GM23338 (cell line): ENCODE measurements at places on chromosomes 13 and 19. TPM values are rescaled to one million over a fixed set of nuclear protein-coding genes. Genes with fewer than 3 reads are reported as not detected.

DNA sequence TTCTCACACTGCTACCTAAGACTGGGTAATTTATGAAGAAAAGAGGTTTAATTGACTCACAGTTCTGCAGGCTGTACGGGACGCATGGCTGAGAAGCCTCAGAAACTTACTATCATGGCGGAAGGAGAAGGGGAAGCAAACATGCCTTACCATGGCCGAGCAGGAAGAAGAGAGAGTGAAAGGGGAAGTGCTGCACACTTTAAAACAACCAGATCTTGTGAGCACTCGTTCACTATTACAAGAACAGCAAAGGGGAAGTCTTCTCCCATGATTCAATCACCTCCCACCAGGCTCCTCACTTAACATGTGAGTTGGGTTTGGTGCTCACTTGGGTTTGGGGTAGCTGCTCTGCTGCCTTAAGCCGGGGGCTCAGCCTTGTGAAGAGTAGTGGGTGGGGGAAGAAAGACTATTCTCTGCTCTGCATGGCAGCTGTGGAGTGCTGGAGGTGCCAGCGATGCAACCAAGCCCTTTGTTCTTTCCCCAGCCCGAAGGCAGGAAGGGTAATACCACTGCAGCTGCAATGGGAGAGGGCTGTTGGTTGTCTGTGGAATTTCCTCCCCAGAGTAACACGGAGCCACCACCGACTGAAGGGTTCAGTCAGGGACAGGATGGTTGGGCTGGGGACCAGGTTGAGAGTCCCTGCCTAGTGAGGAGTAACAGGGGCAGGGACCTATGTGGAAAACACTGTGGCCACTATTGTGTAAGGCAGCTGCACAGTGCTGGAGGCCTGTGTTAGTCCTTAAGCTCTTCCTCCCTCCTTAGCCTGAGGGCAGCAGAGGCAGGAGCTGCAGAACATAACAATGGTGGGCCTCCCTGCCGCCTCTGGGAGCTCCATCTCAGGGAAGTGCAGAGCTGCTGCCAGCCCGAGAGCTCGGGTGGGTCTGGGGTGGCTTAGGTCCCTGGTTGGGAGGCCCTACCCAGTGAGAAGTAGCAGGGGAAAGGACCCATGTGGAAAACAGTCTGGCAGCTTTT is 1262.5 kb downstream of the EFNB2 start:
- DNase-seq, result no peak

The C3 gene
- polyA plus RNA-seq, result 5.1 and 7.5 TPM in 2 replicates

DNA sequence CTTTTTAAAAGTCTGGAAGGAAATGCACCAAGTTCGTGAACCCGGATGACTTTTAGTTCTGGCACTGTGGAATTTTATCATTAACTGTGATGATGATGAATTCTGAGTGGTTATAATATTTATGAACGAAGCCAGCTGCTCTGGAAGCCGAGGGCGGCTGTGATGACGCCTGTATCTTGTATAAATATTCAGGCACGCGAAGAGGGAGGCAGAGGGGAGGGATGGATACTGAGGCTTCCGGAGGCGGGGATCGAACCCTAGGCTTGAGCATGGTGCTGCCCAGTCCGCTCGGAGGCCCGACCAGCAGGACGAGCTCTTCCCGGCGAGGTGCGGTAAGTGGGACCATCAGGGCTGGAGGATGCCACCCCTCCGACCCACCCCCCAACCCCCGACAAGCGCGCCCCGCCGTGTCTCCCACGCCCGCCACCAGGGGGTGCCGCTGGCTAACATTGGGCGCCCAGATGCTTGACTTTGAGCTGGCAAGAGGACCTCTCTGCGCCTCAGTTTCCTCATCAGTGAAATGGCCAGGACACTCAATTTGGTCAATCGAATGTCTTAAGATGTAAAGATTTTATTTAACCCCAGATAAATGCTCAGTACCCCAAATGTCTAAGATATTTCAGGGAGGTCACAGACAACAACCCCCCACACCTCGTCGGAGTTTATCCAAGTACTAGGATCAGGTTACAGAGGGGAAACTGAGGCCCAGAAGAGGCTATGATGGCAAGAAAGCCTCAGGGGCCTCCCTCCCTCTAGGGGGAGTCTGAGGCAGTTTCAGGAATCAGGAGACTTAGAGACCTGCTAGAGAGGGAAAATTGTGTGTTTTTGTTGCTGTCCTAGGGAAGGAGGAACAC is 4.5 kb upstream of the RAB3A start:
- DNase-seq, result peak; percentile 80

DNA sequence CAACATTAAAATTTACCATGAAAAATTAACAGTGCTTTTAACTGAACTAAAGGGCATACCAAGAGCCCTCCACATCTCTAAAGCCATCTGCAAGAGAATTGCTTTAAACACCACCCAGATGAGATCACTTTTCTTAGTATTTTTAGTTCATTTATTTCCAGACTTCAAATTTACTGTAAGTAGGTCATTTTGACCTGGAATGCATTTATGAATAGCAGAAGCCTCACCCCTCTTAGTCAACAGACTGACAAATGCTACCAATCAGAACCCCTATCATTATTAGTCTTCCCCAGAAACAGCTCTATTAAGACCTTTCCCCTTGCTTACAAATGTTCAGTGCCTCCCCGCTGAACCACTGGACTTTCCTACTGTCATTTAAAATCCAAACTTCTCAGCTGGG is 27.3 kb downstream of the RUBCNL start:
- DNase-seq, result no peak

- no peak for DNase-seq
Observed at GRCh38 chr19:57057036-57057686, 62.6 kb upstream of the USP29 start.

- no peak for DNase-seq
Observed at GRCh38 chr13:75021151-75021550, 460.8 kb downstream of the TBC1D4 start.

DNA sequence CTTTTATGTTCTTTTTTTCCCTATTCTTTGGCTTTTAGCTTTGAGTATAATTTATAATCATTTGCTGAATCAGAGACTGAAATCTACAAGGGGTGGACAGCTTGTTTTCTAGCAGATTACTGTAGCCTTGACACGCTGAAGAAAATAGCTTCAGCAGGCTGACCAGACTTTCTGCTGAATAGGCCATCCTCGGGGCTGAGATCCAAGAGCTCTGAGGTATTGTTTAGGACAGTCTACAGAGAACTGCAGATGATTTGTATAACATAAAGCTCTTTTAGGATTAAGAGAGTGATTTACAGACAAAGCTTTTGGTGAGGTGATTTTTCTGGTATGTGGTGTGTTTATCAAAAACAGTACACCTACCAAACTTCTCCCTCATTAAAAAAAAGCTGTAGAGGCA is 16.8 kb downstream of the POLR1D start:
- DNase-seq, result no peak

GRCh38 chr19:51525651-51526050 is 5.8 kb downstream of the SIGLEC6 start:
- DNase-seq, result no peak

The FFAR2 gene
- polyA plus RNA-seq, result not detected in 2 replicates

GRCh38 chr19:45643024-45643926 is 4.1 kb upstream of the EML2 start:
- DNase-seq, result peak; percentile 92

- no peak for DNase-seq
Observed at GRCh38 chr19:709965-710571, 1.3 kb downstream of the PALM start.

DNA sequence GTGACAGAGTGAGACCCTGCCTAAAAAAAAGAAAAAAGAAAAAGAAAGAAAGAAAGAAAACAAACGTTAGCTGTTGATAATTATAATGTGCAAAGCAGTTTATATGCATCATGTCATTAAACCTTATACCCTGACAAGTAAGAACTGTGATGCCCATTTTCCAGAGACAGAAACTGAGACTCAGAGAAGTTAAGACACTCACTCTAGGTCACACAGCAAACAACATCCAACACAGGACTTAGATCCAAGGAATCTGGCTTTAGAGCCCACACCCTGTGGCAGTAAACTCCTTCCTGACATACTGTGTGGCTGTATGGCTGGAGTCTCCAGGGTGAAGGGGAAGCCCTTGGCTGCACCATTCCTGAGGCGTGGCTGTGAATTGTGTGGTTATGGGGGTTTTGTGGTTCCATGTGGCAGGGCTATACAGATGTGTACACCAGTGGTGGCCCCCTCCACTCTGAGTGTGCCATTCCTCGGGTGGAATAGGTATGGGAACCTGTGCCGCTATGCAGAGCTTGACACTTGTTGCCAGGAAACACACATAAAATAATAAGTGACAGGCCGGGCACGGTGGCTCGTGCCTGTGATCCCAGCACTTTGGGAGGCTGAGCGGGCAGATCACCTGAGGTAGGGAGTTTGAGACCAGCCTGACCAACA is 15.6 kb downstream of the AXL start:
- no peak for DNase-seq

DNA sequence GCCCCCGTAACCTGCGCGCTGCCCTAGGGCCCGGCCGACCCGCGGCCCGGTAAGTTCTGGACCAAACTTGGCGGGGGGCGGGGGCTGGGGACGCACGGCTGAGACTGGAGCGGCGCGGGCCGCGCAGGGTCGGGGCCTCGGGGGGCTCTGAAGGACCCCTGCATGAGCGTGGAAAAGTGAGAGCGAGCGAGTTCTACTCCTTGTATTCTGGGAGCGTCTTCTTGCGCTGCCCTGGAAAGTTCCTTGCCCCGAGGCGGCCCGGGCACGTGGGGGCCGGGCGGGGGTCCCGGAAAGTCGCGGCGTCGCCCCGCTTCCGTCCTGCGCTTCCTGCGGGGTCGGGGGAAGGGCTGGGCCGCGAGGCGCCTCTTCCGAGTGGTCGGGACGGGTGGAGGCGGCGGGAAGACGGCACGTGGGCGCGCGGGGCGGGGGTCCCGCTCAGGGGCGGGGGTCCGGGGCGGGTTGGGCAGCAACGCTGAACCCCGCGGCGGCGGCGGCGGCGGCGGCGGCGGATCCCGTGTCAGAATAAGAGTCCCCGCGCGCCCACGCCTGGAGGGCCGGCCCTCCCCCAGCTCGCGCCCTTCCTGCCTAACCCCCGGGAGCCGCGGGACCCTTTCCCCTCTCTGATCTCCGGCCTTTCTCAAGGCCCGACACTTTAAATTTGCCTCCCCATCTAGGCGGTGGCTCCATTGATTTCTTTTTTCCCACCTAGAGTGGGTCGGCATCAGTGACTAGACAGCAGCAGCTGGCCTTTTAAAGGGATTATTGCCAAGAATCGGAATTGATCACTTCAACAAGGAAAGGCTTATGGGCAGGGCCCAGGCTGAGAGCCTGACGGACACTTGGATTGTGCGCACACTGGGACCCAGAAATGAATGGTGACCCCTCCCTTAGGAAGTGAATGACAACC is 749 bp downstream of the GATAD2A start:
- peak; percentile 83 for DNase-seq

The RETN gene
- not detected in 2 replicates for polyA plus RNA-seq

The PABPC3 gene
- 0.42 and 0.55 TPM in 2 replicates for polyA plus RNA-seq

The ARHGEF18 gene
- polyA plus RNA-seq, result 12.8 and 14.6 TPM in 2 replicates

The GRIN3B gene
- 0.11 and 0.28 TPM in 2 replicates for polyA plus RNA-seq

The LGALS4 gene
- polyA plus RNA-seq, result not detected in 2 replicates

The MEDAG gene
- polyA plus RNA-seq, result 2.0 and 2.2 TPM in 2 replicates

GRCh38 chr13:88862095-88862620 is 1191.0 kb downstream of the SLITRK5 start:
- no peak for DNase-seq

The TIMM44 gene
- 128 and 131 TPM in 2 replicates for polyA plus RNA-seq

The ADGRE3 gene
- polyA plus RNA-seq, result not detected in 2 replicates

DNA sequence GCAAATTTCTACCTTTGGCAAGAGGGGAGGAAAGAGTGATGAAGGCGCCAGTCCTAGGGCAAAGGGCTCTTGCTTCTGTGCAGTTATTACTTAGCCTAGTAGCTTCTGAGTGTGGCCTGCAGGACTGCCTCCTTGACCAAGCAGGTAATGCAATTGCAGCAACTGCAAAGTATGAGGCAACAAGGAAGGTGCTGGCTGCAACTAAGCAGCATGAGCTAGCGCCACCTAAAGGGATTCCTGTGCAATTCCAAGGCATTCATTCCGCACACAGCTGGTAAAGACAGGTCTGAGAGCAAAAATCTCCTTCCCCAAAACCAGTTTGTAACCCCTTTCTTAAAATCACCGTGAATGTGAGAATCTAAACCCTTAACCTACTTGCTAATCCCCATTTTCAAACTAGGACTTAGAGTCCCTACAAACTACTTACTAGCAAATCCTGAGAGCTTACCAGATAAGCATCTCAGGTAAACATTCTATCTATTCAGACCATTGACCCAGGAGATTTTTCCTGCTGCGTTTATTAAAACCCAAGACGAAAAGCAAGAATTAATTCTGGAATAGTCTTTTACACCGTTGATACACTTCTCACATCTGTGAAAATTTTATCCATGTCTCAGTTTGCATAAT is 62.9 kb downstream of the DCT start:
- peak; percentile 94 for DNase-seq

- no peak for DNase-seq
Observed at GRCh38 chr19:449916-450315, 10.9 kb downstream of the SHC2 start.

DNA sequence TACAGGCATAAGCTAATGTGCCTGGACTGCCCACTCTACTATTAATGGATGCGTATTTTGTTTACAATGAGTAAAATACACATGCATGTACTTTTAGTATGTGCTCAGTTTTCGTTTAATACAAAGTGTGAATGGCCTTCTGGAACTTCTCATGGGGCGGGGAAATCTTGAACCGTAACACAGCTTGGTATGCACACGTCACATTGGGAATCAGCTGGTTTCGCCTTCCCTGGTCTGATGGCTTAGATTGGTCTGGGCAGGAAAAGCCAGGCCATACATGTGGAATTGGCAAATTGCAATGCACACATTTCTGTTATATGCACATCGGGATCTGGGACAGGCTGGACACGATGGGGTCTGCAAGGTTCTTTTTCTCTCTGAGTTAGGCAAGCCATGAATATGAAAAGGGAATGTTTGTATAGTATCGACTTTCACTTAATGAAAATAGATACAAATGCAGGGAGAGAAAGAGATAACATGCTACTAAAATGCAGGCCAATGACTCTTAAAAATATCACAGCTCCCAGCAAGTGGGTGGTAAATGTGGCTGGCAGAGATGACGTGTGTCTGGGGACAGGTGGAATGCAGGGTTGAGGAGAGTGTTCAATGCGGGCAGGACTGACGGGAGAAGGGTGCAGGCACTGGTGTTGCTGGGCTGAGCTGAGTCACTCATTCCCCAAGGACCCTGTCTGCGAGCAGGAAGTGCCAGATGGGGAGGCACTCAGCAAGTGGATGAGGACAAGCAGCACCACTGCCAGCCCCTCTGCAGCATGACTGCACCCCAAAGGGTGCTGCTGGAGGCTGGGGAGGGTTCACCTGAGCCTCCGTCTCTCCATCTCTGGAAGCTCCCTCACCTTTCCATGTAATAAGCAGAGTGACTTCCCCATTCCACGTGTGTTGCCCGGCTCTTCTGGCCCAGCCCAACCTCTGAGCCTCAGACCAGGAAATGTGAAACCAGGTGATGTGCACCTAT is 204.0 kb upstream of the GPR12 start:
- DNase-seq, result peak; percentile 26

DNA sequence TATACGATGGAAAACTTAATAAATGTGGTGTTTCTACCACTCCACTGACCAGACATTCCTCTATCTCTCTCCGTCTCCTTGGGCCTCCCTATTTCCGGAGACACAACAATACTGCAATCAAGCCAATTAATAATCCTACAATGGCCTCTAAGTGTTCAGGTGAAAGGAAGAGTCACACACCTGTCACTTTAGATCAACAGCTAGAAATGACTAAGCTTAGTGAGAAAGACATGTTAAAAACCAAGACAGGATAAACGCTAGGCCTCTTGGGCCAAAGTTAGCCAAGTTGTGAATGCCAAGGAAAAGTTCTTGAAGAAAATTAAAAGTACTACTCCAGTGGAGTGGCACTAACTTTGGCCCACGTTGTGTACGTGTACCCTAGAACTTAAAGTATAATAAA is 22.5 kb downstream of the ZDHHC20 start:
- no peak for DNase-seq
